ENCODE measurements at places on chromosomes 3 and 15.
A peak's percentile ranks its signal among the peaks of the same experiment; 100 is the strongest.

- DNase-seq, result no peak
Observed at GRCh38 chr15:60729850-60730458, 251.0 kb upstream of the ICE2 start.

GRCh38 chr15:60563066-60563465 is 84.1 kb upstream of the ICE2 start:
- DNase-seq, result no peak

- no peak for DNase-seq
Observed at GRCh38 chr3:139552632-139553365, 13.3 kb upstream of the RBP1 start.

DNA sequence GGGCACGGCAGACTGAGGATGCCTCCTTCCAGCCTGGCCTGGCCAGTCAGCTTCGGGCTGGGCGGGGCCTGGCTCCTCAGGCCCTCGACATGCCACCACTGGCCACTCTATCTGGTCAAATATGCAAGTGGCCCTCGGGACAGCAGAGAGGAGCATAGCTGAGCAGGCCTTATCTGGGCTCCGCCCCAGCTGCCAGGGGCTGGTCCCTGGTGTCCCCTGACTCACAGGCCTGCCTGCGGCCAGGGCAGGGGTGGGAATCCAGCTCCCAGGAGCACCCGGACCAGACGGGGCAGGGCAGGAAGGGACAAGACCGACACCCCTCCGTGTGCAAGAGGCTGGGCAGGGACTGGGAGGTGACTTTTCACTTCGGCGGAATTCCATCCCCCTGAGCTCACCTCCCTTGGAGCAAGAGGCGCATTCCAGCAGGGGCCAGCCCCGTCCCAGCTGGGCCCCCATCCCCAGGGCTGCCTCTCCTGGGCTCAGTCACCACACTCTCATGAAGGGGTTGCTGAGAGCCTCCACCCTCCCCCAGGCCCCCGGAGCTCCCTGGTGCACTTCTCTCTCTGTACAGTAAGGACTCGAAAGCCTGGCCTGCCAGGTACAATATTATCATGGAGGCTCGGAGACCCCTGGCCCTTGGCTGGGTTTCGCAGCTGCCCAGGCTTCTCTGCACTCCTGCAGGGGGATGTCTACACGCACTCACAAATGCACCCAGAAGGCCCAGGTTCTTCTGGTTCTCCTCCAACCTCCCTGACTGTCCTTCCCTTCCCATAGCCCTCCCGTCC is 29.5 kb downstream of the WNT7A start:
- DNase-seq, result no peak

GRCh38 chr3:39911465-39912309 is 102.3 kb downstream of the MYRIP start:
- no peak for DNase-seq

DNA sequence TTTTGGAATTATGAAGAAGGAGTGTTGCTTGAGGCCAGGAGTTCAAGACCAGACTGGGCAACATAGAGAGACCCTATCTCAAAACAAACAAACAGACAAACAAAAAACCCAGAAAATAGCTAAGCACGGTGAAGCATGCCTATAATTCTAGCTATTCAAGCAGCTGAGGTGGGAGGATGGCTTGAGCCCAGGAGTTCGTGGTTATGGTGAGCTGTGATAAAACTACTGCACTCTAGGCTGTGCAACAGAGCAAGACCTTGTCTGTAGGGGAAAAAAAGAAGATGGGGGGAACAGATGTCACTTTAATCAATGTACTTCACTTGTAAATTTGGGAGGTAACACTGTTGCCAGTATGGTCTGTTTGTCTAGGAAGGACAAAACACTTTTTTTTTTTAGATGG is 18.7 kb upstream of the EOMES start:
- DNase-seq, result no peak

DNA sequence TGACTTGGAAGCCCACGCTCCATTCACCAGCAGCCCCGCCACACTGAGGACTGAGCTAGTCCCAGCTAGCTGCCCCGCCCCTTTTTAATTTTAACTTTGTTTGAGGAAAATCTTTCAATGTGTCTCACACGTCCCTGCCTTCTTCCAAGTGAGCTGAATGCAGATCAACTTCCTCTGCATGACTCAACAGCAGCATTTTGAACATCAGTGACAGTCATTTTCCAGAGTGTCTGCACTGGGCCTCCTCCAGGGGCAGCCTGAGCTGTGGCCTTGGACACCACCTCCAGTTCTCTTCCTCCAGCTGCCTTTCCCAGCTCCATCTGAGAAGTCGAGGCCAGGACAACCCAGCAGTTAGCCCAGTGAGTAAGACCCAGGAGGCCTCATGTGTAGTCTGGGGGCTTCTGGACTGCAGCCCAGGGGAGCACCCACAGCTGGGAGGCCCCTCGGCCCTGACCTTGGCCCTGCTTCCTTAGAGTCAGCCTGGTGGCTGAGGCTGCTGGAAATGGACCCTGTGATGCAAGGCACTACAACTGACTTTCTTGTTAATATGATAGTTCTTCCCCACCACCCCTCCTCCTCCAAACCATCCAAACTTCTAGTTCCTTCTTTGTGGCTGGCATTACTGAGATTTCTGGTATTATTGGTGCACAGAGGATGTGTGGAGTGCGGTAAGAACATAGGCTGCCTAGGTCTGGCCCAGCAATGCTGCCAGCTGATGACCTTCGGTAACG is 21.4 kb upstream of the ESYT3 start:
- no peak for DNase-seq

GRCh38 chr3:126414406-126414805 is 19.7 kb downstream of the CFAP100 start:
- DNase-seq, result no peak

DNA sequence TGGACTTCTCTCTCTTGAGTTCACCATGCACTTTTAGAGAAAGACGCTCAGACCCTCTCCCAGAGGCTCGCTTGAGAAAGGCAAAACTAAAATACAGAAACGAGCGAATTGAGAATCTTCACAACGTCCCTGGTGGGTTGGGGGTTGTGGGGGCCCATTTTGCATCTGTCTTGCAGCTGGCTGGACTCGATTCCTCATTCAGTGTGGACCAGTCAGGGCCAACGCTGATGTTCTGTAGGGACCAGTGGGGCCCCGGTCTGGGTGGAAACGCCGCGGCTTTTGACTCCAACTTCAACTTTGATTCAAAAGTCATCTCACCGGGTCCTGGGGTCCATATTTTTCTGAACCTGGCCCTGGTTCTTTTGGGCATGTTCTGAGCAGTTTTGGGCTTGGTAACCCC is 68.1 kb downstream of the SLC6A6 start:
- DNase-seq, result no peak

- no peak for DNase-seq
Observed at GRCh38 chr3:186664119-186664495, 1.7 kb upstream of the HRG start.

DNA sequence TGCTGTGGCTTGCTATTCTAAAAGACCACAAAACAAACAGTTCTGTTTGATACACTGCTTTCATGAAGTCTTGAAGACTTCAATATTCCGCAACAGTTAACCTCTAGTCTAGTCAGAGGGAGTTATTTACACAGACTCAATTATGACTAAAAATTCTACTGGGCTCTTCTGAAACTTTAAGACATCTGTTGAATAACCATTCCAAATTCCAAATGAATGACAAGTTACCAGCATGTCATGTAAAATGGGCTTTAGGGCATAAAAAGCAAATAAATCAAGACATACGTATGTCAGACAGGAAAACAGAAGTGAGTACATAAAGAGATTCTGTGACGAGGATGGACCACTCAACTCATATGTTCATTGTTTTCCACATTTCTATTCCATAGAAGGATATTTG is 93.9 kb downstream of the PLOD2 start:
- DNase-seq, result no peak

DNA sequence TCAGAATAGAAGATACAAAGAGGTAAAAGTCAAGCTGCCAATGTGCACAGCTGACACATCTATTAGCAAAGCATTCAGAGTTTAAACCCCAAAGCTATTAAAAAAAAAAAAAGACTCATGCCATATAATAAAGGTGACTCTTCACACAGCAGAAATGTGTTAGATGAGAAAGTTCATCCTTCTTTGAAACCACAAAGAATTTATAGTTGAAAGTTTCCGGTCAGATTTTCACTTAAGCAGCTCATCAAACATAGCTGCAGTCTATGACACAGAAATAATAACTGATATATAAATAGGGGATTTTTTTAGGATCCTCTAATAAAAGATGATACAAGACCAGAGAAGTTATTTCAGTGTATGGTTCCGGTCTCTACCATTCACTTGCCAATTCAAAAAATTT is 76.6 kb downstream of the WWTR1 start:
- DNase-seq, result no peak

GRCh38 chr15:68252925-68253534 is 23.5 kb upstream of the CLN6 start:
- peak; percentile 79 for DNase-seq

DNA sequence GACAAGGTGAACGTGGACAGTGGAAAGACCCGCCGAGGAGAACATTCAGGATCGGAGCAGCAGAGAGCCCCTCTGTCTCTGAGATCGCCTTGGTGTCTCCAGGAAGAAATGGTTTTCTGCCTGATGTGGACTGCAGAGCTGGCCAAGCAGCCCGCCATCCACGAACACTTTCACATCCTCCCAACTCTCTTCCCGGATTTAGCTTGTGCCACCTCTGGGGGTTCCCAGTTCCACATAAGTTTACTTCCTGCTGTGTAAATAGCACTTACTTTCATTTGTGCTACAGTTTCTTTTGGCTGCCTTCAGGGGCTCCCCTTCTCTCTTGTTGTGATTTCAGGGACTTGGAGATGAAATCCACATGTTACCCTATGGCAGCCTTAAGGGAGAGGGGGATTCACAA is 48.4 kb downstream of the SEMA5B start:
- DNase-seq, result no peak

GRCh38 chr3:43379343-43379742 is 93.0 kb downstream of the SNRK start:
- DNase-seq, result no peak

GRCh38 chr3:5022187-5022965 is 43.1 kb downstream of the BHLHE40 start:
- no peak for DNase-seq

DNA sequence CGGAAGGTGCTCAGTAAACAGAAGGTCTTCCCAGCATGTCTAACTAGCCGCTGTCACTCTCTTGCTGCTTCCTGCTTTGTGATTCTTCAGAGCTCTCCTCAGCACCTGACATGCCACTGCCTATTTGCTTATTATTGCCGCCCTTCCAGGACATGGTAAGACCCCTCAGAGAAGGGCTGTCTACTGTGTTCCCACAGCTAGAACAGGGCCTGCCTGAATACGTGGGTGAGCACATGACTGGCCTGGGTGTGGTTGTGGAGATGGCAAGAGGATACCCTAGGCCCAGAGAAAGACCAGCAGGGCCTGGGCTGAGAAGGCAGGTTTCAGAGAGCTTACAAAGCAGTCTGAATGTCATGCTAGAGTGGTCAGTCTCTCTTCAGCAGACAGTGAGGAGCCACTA is 2.4 kb upstream of the EPHB1 start:
- DNase-seq, result no peak

GRCh38 chr15:39645138-39645975 is 64.5 kb downstream of the THBS1 start:
- no peak for DNase-seq

- DNase-seq, result peak; percentile 42
Observed at GRCh38 chr3:136882571-136882970, 20.6 kb downstream of the NCK1 start.

GRCh38 chr15:51735228-51736010 is 2.0 kb downstream of the LYSMD2 start:
- DNase-seq, result no peak

DNA sequence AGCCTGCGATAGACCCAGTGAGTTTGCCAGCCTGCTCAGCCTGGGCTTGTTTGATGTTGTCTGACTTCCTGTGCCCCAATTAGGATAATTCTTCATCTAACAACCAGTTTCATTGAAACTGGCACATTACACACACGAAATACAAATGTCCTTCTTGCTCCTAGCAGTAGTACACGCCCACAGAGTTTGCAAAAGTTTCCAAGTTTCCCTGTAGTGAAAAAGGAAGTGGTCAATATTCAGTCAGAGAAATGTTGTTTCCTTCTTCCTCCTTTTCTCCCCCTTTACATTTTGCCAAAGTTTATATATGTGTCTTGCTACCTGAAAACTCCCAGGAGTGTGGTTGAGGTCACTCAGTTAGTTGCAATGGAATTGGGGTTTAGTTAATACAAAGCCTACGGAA is 58.4 kb upstream of the LRTM1 start:
- DNase-seq, result no peak

- DNase-seq, result no peak
Observed at GRCh38 chr15:60840306-60840702, 361.4 kb upstream of the ICE2 start.

GRCh38 chr3:39935261-39935660 is 125.9 kb downstream of the MYRIP start:
- DNase-seq, result no peak

DNA sequence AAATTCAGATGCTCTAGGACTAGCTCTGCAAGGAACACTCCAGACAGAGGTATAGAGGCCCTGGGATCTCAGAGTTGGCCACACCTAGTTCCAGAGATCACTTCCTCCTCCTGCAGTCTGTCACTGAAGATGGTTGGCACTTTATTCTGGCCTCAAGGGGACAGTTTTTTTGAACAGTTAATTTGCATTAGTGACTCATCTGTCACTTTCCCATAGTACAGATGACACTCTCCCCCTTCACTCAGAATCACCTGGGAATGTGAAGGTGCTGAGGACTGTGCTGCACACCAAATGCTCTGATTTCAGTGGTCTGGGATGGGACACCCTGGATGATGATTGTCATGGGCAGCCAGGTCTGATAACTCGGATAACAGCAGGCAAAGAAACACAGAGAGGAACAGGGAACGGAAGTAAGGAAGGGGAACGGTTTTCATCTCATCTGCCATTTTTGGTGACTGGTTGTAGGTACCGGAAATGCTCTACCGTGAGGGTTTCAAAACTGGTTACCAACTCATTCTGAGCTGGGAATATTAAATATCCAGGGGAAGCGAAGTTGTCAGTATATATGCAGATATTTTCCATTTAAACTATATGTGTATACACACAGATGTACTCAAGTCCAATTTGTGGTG is 232.5 kb upstream of the ST8SIA2 start:
- DNase-seq, result no peak

DNA sequence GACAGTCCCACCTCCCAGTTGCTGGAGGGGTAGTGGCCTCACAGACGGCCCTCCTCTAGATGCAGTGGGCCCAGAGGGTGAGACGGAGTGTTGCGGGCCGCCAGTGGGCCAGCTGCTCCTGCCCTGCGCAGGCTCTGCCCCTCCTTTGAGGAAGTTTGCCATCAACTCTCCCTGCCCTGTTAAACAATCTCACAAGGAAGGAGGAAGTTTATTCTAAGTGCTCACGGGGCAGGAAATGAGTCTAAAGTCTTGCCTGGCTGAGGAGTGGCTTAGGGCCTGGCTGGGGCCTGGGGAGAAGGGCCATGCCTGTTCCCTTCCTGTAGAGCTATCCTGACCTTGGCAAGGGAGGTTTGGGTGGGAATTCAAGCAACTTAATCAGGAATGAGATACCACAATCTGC is at the start of gene FAM3D:
Gene FAM3D, minus strand, starts transcription at position 92 of the 400 bp plus-strand sequence. CDS start 11,211 bp downstream, outside the sequence.
- no peak for DNase-seq

GRCh38 chr3:107598926-107599771 is 76.4 kb downstream of the BBX start:
- peak; percentile 90 for DNase-seq

All from NCI-H524 treated with DMSO at 0.1 percent for 48 hours (cell line).